ENCODE measurements at places on chromosomes 13 and 19.
A peak's percentile ranks its signal among the peaks of the same experiment; 100 is the strongest.

DNA sequence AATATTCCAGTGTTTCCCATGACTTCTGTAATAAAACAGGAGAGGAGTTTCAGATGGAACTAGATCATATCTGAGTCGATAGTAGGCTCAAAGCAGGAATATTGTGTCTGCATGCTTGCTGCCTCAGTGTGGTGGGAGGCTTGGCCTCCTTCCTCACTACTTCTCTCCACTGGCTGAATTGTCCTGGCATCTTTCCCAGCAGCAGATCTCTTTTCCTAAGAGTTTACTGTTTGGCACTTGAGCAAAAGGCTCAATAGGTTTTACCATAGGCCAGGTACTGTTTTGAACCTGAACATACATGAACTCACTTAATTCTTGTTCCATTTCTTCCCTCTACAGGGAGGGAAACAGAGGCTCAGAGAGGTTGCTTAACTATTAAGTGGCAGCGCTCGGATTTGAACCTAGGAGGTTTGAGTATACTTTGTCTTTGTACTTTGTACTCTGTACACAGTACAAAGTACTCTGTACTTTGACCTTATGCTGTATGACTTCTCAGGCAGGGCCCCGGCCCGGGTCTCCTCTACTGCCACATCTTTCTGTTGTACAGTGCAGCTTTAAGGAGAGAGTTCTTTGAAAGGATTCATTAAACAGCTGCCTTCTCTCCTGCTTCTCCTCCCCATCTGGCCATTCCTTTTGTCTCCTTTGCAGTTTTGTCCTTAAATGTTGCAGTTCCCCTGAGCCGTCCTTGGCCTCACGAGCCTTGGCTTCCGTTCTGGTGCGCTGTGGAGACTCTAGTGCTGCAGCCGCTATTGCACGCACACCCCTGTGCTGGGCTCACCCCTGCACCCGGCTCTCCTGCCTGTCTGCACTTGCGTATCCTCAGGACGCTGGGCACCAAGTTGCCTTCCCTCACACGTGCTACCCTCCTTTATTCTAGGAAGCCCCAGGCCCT lies 8.1 kb downstream of the B3GLCT start:
- no peak for DNase-seq

GRCh38 chr19:57165846-57166245 lies 1.4 kb downstream of the DUXA start:
- no peak for DNase-seq

DNA sequence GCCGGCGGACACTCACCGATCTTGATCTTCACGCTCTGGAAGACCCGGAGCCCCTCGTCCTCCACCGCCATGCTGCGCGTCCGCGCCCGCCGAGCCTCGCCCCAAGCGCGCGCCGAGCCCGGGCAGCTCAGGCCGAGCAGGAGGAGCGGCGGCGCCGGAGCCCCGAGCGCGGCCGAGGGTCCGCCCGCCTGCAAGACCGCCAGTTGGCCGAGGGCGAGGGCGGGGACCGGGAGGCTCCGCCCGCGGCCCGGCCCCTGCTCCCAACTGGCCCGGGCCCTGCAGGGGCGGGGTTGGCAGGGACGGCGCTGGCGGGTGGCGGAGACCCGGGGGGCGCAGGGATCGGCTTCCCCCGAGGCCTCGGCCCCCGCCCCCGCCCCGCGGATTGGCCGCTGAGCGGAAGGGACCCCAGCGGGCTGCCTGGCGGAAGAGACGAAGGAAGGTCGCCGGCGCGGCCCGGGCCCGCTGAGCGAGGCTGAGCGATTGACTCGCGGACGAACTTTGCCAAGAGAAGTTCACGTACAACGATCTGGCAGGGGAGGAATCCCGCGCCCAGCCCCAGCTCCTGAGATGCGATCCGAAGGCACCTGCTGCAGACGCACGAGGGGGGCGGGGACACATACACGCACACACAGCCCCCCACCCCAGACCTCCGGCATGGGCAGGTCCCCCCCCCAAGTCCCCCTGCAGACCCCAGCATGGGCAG lies at the start of gene RASA3:
Gene RASA3 (minus strand): TSS at position 205 of the 703 bp plus-strand sequence. CDS start 134 bp downstream, at position 71.
- DNase-seq: peak; percentile 61

DNA sequence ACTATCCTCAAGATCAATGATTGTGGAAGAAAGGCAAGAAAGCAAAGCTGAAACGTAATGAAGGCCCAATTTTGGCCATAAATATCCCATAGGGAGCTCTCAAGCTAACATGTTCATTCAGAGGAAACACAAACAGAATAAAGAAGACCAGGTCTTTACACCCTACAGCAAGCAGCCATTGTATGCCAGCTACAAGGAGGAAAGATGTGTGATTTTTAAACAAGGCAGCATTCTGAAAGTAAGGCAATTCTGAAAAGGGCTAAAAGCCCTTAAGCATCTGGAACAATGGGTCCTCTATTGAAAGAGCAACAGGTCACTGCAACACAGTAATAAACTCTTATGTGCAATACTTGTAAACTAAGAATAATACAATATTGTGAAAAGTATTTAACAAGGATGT lies 1002.4 kb downstream of the SLITRK1 start:
- DNase-seq: no peak

- DNase-seq: no peak
Observed at GRCh38 chr13:112761701-112762689, 72.2 kb downstream of the ATP11A start.

DNA sequence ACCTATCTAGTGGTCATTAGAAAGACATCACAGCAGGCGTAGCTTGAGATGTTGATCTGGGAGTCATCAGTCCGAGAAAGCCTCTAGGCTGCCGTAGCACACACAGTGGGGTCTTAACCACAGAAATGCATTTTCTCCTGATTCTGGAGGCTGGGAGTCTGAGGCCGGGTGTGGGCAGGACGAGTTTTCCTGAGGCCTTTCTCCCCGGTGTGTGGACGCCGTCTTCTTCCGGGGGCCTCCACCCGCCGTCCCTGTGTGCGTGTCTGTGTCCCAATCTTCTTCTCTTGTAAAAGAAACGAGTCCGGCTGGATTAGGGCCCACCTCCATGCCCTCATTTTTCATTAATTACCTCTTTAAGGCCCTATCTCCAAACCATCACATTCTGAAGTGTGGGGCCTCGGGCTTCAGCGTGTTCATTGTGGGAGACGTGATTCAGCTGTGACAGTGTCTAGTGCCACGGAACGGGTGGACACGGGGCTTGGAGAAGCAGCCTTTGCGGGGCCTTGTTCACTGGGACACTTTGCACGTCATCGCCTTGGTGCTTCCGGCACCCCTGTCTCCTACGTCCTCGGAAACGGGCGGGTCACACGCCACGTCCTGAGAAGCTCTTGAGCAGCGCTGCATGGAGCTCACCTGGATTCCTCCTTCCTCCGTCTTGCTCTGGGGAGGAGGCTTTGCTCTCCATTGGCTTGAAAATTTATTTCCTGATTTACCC lies 208.9 kb upstream of the SOX1 start:
- no peak for DNase-seq

- DNase-seq: no peak
Observed at GRCh38 chr19:10621966-10622365, 3.4 kb upstream of the SLC44A2 start.

GRCh38 chr19:6406401-6406800 lies 13.4 kb upstream of the GTF2F1 start:
- no peak for DNase-seq

DNA sequence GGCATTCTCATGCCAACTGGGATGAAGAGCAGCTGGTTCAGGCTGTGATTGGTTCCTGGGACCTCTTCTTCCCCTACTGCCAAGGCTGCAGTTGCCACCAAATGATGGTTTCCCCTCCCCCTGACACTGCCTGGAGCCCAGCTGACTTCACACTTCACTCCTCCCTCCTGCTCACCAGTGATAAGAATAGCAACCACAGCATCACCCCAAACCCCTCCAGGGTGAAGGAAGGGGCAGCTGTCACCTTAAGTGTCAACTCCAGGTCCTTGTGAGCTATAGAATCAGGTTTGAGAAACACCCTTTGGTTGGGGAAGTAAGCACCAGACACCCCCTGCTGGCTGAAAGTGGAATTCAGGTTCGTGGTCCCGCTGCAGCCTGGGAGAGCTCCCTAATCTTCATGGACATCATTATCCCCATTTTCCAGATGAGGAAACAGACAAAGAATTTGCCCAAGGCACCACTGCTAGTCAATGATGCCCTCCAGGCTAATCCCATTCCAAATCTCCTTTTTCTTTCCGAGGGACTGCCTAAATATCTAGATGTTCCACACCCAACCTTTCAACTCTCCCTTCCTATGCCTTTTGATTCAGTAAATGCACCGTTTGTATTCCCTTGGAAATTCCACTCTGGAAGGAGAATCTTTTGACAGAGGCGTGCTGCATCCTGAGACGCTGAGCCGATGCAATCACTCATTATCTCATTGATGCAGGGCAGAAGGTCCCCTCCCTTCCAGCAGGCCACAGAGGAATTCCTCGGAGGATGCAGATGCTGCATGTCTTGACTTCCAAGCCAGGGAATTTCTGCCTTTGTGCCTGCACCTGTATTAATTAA lies 50.6 kb upstream of the UQCRFS1 start:
- peak; percentile 51 for DNase-seq

- no peak for DNase-seq
Observed at GRCh38 chr13:112465251-112466131, 89.3 kb downstream of the SPACA7 start.

DNA sequence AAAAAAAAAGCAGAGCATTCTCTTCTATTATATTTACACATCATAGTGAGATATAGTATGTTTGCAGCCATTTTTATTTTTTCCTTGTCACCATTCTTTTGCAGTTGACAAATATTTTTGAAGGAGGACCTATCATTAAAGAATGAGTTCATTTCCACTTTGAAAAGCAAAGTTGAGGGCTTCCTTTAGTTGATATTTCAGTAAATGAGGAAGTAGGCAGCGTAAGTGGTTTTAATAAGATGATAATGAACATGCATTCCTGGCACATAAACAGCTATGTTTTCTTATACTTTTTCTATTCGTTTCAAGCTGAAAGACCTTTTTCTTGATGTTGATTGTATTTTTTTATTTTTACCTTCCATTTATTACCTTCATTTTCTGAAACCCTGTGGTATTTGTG lies 66.2 kb downstream of the ZMYM2 start:
- DNase-seq: no peak

- DNase-seq: no peak
Observed at GRCh38 chr19:1105008-1105872, 1.4 kb downstream of the GPX4 start.

DNA sequence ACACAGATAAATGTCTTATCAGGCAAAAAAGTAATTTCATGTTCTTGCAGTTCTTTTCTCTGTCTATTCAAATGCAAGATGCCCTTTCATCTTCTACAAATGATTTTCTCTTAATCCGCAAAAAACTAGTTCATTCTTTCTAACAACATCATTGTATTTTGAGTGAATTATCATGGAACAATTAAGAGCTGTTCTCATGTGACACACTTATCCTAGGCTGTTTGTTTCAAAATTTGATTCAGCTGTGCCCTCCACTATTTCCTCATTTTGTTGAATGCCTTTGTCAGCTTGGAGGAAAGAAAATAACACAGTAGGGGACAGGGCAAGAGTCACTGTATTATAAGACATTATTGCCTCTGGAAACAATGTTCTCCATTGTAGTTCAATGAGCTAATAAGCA lies 396.9 kb downstream of the KCTD12 start:
- no peak for DNase-seq
